ENCODE measurements at places on chromosomes 5 and 9.
A peak's percentile ranks its signal among the peaks of the same experiment; 100 is the strongest.

GRCh38 chr5:96111080-96111756 lies 149.6 kb upstream of the ELL2 start:
- DNase-seq, result no peak

GRCh38 chr5:7074176-7074575 lies 321.8 kb upstream of the ADCY2 start:
- no peak for DNase-seq

GRCh38 chr9:13750061-13750460 lies 470.6 kb upstream of the MPDZ start:
- no peak for DNase-seq

DNA sequence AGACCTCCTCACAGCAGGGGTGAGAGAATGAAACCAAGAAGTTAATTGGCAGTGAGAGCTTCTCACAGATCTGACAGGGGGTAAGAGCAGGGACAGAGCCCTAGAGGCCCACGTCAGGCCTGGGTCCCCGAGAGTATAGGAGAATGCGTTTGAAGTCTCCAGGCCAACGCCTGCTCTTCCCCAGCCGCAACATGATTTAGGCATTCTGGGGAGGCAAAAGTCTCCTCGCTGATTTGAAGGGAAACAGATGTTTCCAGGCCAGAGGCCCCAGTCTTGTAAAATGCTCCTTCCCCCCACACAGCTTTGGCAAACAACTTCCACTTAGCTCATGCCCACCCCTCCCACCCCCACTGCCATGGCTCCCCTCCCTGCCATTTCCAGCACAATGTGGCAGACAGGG lies 239.2 kb upstream of the TRIM32 start:
- no peak for DNase-seq

GRCh38 chr5:66553916-66554575 lies 42.1 kb upstream of the MAST4 start:
- DNase-seq, result peak; percentile 24

GRCh38 chr5:166909040-166909439 lies 1382.4 kb upstream of the WWC1 start:
- DNase-seq, result no peak

DNA sequence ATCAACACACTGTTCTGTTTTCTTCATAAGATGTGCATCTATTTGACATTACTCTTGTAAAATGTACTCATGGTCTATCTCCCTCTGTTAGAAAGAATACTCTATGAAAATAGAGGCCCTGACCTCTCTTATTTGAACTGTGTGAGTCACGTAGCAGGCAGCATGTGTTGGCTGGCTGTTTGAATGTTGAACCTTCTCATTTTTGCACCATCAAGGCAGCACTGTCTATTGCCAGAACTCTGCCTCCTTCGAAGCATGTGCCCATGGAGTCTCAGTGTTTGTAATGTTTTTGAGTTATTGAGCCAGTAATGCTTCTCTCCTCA lies 144.4 kb downstream of the ALDH1A1 start:
- no peak for DNase-seq

DNA sequence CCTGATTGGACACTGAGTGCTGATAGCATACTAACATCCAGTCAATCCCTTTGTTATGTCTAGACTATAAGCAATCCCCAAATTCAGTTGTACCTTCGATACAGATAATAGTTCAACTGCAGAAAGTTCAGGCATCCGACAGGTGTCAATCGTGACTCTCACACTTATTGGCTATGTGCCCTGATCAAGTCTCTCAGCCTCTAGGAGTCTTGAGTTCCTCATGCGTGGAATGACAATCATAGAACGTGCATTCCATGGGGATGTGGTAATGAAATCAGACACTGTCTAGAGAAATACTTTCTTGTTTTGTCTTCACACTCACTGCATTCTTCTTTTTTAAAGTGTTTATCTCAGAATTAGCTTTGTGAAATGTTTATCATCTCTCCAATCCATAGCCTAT lies 4.8 kb downstream of the ANKRD34B start:
- no peak for DNase-seq

- no peak for DNase-seq
Measured at GRCh38 chr5:155079698-155080097, 66.1 kb downstream of the KIF4B start.

GRCh38 chr9:134726026-134726721 lies 84.6 kb downstream of the COL5A1 start:
- no peak for DNase-seq

DNA sequence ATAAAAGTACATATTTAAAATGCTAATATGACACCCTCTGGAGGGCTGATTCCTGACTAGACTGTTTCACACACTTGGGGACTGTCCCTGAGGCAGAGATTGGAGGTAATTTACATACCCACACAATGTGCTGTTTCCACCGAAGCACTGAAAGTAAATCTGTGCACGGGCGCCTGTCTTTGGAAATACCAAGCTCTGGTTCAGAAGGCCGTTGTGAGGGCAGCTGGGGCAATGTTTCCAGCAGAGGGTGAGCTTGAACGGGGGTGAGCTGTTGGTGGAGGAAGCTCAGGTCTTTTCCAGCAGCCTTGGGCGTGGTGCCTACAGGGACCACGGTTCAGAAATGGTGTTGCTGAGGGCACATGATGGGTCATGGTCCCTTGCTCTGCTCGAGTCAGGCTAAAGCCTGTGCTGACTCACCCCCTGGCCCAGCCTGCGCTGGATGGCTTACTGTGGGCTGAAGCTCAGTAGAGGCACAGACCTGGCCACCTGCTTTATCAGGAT lies 25.8 kb upstream of the HMCN2 start:
- no peak for DNase-seq

DNA sequence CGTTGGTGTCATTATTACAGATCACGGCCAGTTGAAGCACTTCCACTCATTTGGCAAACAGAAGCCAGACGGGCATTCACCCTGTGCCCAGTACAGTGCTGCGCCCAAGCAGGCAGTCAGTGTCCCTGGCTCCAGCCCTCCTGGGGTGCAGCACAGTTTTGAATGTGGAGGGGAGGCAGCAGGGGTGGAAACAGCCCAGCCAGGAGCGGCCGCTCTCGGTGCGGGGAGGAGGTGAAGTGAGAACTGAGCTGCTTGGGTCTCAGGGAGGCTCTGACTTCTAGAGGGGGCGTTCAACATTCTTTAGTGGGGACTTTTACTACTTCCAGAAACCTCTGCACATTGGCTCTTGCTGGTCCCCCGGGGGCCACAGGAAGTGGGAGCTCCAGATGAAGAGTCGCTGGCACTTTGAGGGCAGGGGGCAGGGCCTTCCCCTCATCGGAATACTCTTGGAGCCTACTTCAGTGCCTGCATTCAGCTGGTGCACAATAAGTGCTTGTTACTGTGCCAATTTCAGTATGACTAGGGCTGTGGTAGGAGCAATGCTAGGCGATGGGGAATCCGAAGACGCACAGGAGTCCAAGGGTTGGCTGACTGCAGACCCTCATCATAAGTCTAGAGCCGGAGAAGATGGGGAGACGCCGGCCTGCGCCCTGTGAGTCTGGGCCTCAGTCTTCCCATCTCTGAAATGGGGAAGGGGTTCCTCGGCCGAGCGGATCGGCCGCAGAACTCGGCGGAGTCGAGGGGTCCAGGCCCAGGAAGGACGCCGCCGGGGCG lies 492 bp upstream of the NEK6 start:
- DNase-seq, result no peak

DNA sequence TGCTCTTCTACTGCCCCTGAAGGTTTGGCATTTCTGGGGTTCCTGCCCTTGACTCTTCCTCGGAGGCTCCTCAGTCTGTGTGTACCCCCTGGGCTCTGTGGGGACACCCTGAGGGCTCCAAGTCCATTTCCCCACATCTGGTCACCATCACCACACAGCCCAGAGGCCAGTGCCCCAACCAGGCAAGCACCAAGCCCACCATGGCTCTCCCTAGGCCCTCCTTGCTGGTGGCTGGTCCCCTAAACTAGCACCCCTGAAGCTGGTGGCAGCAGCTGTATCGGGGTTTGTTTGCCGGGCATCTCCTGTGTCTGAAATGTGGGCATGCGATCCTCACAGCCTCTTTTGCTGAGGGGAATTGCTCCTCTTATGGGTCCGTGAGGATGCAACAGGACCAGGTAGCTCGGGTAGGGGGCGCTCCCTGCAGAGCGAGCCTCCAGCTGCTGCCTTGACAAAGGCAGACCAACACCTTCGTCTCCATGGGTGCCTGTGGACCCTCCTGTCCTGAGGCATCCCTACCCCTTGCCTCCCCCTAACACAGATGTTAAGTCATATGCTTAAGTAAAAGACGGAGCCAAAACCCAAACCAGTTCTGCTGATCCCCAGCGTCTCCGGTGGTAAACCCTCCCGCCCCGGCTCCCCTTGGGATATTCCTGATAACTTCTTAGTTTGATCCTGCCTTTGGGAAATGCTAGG lies 138.9 kb upstream of the IRX4 start:
- no peak for DNase-seq

- no peak for DNase-seq
Measured at GRCh38 chr9:91837981-91838731, 111.9 kb downstream of the ROR2 start.

DNA sequence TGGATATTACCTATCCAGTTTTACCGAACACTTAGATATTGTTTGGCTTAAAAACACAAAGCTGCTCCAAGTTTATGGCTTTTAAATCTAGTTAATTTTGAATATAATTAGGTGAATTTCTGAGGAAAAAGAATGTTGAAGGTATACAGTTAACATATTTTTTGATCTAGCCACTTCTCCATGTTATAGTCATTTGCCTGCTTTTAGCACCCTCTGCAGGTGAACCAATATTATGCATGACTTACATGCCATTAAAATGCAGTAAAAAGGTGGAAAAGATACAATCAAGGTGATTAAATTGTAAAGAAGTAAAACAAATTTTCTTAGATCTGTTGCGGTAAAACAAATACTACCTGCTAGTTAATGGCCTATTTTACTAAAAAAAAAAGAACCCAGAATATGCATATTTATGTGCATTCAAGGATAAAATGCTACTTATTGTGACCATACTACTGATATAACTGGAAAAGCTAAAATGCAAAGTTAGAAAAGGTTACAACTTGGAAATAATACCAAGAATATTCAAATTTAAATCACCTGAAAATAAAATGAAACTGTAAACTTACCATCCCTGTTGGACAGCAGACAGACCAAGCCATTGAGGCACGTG lies 132.1 kb downstream of the AP3B1 start:
- no peak for DNase-seq

- DNase-seq, result no peak
Measured at GRCh38 chr5:145777445-145778063, 57.6 kb downstream of the PRELID2 start.

GRCh38 chr9:130311408-130312140 lies 46.0 kb downstream of the HMCN2 start:
- DNase-seq, result no peak

GRCh38 chr5:107739661-107740060 lies 68.9 kb upstream of the EFNA5 start:
- DNase-seq, result no peak

DNA sequence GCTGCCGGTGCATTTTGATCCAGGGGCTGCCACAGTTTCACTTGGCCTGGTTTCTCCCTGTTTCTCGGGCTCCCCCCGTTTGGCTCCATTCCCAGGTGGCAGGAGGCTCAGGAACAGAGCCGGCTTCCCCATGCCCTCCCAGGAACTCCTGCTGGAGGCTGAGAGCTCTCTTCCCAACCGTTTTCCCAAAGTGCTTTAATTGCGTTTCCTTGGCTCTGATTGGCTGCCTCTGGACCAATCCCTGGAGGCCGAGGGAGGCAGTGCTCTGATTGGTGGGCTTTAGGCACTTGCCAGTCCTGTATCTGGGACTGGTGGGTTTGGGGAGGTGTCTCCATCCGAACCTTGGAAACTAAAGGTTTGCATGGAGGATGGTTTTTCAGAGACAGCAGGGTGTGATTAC lies 4.9 kb downstream of the TSPAN17 start:
- DNase-seq, result no peak

DNA sequence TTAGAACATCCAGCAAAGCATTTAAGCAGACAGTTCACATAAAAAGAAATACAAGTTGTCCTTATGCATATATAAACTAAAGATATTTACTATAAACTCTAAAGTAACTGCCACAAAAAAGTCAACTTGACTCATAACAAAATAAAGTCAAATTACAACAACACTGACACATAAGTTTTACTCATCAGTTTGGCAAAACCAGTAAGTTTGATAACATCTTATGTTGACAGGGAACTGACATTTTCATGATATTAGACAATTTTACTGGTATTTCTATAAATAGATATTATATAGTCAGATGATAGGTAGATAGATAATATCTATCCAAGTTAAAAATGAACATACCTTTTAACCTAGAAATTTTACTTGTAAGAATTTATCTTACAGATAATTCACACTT lies 9.9 kb upstream of the TSLP start:
- no peak for DNase-seq

GRCh38 chr5:136034492-136034891 lies 5.7 kb downstream of the TGFBI start:
- DNase-seq, result no peak

DNA sequence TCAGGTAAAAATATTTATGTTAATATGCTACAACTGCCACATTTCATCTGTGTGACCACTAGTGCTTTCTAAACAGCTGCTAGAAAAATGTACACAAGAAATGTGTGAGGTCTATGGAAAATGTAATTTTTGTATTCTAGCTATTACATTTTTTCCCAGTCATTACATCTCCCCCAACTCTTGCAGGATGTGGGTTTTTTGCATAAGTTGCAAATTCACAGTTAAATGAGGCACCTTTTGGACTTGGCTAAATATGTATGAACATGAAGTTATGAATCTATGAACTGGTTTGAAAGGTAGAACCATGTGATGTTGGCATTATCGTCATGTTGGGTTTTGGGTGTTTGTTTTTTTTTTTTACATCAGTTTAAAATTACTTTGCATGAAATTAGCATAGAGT lies 590.4 kb upstream of the WWC1 start:
- DNase-seq, result no peak

GRCh38 chr9:90855208-90855902 lies 53.7 kb downstream of the SYK start:
- DNase-seq, result no peak

DNA sequence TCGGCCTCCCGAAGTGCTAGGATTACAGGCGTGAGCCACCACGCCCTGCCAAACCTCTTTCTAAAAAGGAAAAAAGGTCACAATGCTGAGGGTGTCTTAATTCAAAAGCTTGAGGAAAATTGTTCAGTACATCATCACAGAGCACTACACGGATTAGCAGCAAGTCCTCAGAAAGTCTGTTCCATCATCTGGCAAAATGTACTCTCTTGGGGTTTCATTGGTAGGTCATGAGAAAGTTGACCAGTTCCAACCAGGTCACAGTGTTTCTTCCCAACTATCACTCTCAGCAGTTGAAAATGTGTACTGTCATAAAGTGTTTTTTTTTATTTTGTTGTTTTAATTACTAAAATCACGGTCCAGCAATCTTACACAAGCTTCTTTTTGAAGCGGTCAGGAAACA lies 299.6 kb downstream of the FBXL7 start:
- DNase-seq, result no peak

- no peak for DNase-seq
Measured at GRCh38 chr9:5512658-5513452, 2.5 kb downstream of the PDCD1LG2 start.

Measured in stimulated activated CD4-positive, alpha-beta T cell treated with anti-CD3 and anti-CD28 coated beads, Interleukin-12 subunit alpha, Interleukin-12 subunit beta, amount 100 ng/mL, for 24 hours (primary cell).